H54 (cell line): ENCODE measurements at places on chromosomes 16 and 17.

DNA sequence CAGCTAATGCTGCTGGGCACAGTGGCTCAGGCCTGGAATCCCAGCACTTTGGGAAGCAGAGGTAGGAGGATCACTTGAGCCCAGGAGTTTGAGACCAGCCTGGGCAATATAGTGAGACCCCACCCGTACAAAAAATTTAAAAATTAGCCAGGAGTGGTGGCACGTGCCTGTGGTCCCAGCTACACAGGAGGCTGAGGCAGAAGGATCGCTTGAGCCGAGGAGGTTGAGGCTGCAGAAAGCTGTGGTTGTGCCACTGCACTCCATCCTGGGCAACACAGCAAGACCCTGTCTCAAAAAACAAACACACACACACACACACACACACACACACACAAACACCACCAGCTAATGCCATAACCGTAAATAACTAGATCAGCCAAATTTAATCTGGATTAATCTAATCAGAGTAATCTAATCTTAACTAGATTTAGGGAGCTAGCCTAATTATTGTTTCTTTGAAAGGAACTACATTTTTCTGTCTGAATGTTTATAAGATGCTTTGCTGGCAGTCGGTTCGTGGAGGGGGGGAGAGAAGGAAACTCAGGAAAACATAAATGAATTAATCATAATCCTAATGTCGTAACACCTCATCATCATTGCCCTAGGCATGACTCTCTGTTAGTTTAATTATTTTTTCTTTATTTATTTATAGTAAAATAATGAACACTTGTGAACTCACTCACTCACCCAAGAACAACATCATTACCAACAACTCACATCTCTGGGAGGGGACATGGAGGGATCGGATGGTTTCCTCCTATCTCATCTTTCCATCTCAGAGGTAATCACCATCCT is 12.5 kb upstream of the RBBP6 start:
- DNase-seq = no peak

GRCh38 chr17:41773190-41773588 is 13.3 kb downstream of the JUP start:
- peak; percentile 94 for DNase-seq

DNA sequence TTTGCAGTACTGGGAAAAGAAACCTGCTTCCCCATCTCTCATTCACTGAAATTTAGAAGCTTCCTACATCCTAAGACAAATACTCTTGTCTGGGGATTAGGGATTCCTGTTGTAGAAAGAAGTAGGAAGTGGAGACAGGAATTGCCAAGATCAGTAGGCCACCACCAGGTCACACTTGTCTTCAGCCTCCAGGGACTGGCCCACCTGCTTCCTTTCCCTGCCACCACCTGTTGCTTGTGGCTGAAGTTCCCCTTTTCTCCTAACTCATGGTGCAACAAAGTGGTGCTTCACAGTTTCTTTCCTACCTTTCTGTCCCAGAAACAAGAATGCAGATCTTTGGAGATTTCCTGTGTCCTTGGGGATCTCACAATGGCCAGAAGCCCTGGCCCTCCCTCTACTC is 82.4 kb downstream of the WNT3 start:
- no peak for DNase-seq

DNA sequence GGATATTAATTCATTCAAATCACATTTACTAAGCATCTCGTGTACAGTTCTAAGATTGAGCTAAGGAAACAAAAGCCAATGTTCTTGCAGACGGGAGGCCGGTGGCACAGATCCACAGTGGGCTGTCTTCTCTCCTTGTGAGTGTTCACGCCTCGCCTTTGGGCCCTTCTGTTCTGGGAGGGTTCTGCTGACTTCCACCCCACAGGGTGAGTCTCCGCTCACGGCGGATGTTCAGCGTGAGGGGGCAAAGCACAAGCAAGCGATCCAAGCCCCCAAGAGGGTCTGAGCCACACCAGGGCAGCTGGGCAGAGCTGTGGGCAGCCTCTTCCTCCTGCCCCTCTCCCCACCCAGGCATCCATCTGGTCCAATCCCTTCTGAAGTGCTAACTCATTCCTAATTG is 84.3 kb upstream of the DOC2B start:
- DNase-seq = no peak

GRCh38 chr16:25228372-25228771 is 11.6 kb downstream of the AQP8 start:
- DNase-seq = no peak

DNA sequence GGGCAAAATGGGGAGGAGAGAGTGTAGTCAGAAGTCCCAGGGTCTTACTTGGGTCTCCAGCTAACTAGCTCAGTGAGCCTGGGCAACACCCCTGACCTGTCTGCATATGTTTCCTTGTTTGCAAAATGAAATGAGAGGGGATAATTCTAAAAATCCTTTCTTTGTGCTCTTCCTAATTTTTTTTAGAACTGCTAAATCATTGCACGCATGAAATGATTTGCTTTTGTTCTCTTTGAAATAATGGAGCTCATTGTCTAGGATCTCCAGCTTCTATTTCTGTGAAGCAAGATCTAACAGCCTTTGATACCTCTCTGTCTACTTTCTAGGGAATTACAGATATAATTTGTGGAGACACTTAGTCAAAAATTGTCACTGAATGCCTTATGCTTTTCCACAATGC is 181.3 kb downstream of the CDH13 start:
- no peak for DNase-seq

DNA sequence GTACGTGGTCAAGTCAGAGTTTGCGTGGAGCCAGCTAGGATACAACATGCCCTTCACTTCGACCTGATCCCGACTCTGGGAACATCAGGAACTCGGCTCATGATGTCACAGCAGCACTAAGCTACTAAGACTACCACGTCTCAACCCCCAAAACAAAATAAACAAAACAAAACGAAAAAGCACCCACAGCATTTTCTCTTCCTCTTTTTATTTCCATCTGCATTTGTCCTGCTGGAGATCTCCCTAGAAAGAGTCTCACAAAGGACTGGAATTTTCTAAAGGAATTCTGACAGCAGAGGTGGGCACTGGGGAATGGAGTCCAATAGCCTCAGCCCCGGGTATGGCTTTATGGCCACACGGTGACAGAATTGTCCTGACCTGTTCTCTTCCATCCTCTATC is 196.6 kb downstream of the SALL1 start:
- DNase-seq = no peak

DNA sequence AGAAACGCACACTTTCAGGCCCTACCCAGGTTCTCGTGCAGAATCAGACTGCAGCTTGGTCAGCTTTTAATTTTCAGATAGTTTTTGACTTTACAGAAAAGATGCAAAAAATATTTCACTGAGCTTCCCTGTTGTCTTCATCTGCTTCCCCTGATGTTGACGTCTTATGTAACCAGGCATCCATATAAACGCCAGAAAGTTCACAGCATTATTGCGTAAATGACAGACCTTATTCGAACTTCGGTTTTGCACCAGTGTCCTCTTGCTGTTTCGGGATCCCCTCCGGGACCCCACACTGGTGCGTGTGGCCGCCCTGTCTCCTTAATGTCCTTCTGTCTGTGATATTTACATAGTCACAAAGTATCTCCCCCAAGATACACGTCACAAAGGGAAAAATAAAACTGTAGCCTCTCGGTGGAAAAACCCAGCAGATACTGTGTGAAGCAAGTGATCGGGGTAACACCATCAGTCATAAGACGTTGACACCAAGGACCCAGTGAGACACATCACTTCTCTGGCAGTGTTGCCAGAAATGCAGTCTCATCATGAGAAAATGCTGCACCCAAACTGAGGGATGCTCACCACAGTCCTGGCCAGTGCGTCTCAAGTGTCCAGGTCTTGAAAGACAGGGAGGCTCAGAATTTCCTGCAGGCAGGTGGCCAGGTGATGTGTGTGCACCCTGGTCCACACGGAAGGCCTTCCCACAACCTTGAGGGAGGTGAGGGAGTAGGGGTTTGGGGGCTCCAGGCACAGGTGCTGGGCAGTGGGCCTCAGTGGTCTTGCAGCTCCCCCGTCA is 4.3 kb downstream of the BANP start:
- DNase-seq = no peak

DNA sequence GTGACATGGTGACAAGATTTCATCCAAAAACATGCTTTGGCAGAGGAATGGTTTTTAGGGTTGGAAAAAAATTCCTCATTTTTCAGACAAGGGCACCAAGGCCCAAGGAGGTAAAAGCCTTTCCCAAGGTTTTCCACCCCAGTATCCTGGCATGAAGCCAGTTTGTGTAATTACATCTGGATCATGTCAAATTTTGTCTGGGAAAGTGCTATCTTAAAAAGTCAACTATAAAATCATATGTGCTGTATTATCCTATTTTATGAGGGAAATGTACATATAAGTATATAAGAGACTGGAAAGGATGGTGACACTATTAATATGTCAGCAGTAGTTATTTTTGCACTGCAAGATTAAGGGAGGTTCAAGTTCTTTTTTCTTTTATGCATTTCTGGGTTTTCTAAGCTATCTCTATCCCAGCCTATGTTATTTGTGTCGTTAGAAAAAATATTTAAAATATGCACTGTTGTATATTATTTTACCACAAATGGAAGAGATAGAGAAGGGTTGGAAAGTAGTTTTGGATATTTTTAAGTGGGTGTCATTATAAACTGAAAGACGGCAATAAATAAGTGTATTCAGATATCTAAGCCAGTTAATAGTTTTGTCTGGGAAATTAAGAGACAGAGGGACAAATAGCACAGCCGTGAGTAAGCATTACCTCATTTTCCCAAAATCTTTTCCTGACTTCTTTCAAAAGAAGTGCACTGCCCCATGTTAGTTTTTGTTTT is 13.5 kb upstream of the FBXO47 start:
- DNase-seq = no peak

- DNase-seq = no peak
Measured at GRCh38 chr16:26605626-26606271, 461.0 kb upstream of the C16orf82 start.

DNA sequence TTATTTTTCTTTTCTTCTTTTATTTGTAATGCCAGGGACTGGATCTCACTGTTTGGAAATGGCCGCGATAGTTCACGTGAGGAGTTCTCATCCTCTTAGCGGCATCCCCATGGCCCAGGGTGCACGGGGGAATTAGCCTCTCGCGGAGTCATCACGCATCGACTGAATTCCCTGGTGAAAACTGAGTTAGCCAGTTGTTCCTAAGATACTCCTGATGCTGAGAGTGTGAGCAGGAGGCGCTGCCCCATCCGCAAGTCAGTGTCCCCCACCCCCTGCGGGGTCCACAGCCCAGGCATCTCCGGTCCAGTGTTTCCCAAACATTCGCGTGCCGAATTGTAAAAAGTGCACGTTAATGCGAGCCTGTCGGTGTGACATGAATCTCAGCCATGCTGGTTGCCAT is 277.2 kb downstream of the CPPED1 start:
- DNase-seq = no peak

GRCh38 chr16:17370731-17371285 is 100.0 kb downstream of the XYLT1 start:
- no peak for DNase-seq

- no peak for DNase-seq
Measured at GRCh38 chr16:31475946-31476302, 4.0 kb downstream of the TGFB1I1 start.

DNA sequence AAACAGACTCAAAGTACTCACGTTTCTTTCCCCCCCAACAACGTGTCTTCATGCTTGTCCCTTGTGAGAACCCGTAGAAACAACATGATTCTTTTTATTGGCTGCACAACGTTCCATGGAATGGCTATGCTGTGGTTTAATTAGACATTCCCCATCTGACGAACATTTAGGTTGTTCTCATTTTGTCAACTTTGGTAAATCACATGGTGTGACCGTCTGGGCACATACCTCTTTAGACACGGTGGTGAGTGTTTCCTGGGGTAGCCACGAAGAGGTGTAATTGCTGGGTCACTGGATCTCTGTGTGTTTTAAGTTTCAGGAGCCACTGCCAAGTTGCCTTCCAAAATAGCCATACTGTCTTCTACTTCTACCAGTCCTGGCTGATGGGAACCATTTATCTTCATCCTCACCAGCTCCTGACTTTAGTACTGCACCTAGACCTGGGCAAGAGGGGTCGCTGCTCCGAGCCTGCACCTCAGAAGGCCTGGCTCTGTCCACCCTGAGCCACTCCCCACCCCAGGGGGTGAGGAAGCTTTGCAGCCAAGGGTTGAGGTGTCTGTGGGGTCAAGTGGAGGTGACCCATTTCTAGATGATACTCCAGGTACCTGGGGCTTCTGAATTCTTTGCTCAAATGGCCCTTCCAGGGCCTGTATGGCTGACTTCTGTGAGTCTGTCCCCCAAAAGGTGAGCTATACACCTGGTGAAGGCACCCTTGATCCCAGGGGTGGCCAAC is 84.7 kb downstream of the IRX5 start:
- DNase-seq = no peak

DNA sequence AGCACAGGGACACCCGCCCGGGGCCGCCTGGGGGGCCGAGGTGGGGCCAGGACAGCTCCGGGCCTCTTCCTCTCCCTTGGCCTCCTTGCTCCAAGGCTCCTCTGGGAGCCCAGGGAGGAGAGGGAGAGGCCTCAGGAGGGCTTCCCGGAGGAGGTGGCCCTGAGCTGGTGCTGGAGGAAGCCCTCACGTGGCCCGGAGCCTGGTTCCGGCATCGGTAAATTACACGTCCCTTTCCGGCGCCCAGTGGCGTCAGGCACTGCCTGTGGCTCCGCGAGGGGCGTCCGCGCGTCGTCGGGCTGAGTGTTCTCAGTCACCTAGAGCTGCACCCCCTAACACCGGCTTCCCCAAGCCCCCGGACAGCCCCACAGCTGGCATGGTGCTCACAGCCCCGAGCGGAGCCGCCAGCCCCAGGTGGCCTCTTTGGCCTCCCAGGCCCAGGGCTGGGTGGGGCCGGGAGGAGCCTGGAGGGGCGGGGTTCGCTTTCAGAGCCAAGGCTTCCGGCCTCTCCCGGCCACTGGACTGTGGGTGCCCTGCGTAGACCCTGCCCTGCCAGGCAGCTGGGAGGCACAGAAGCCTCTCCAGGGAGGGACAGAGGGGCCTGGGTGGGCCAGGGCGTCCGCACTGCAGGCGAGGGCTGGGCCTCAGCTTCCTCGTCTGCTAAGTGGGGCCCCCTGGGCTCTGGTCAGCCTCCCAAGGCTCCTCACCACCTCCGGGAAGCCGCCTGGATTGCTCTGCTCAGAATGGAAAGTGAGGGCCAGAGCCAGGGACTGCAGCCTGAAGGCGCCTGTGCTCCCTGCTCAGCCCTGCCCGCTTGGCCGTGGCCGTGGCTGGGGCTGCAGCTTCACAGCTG is 27.9 kb upstream of the SSTR5 start:
- DNase-seq = no peak

DNA sequence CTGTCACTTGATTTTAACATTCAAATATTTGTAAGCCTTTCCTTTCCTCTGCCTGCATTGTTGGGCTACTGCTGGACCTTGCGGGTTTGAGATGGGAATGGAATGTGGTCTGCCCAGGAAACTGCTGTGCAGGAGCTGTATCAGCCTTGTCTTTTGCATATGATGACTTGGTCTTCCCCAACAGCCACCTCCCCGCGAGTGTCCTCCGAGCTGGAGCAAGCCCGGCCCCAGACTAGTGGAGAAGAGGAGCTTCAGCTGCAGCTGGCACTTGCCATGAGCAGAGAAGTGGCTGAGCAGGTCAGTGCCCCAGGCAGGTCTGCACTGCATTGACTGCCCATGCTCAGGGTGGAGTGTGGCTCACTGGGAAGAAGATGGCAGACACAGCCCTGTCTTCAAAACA is 52.8 kb downstream of the B9D1 start:
- no peak for DNase-seq
